ENCODE measurements at places on chromosomes 1 and 21.
A peak's percentile ranks its signal among the peaks of the same experiment; 100 is the strongest.

DNA sequence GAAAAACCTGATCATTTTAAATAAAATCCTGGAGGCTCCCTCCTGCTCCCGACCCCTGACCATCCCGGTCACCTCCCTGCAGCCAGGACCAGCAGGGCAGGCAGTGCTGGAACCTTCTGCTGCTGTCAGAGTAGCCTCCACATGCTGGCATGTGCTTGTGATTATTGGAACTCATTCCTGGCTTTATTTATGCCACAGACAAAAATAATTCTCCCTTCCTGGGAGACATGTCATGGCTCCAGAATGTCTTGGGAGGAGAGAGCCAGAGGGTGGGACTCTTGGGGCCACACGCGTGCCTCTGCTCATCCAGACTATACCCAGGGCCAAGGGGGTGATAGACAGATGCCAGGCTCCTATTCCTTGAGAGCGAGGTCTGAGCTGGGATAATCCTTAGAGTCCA lies 183.6 kb upstream of the RAB4A start:
- no peak for DNase-seq

GRCh38 chr1:109984190-109984455 lies 442 bp upstream of the AHCYL1 start:
- no peak for DNase-seq

DNA sequence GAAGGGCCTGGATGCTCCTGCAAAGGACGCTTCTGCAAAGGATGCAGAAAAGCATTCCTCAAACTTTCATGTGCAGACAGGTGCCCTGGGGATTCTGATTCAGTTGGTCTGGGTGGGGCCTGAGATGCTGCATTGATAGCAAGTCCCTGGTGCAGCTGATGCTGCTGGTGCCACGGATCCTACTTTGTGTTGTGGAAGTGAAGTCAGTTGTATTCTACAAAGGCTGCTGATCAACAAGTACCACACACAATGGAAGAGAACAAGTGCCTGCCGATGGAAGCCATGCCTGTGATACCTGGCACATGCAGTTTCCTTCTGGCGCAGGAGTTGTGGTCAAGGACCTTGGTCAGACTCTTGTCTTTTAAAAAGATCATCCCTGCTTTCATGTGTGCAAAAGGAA lies 478.8 kb downstream of the CAMTA1 start:
- no peak for DNase-seq

GRCh38 chr1:155174324-155175280 lies 953 bp downstream of the TRIM46 start:
- peak; percentile 71 for DNase-seq

- DNase-seq = no peak
Observed at GRCh38 chr21:34762786-34763185, 94.0 kb downstream of the CLIC6 start.

DNA sequence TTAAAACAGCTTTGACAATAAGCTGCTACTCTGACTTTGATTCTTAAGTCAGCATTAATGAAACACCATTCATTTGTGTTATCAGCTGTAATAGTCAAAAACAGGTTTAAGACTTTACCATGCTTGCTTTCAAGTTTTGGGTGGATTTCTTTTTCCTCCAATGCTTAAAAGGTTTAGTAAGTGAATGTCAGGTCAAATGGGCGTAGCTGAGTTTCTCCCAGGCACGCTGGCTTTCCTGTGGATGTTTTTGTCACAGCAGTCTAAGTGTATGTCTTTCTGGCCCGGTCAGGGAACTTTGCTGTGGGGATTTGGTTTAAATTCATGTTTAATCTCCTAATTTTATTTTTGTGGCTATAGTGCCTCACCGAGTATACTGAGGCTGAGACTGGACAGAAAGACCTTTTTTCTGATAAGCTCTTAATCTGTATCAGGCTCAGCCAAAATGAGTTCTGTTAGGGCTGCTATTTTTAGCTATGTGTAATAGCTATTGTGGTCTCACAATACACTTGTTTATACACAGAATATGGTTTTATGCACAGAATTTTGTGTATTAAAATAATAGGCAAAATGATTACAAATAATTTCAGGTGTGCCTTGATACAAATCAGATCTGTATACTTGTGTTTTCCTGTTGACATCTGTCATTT lies 292.8 kb downstream of the DISC1 start:
- no peak for DNase-seq

DNA sequence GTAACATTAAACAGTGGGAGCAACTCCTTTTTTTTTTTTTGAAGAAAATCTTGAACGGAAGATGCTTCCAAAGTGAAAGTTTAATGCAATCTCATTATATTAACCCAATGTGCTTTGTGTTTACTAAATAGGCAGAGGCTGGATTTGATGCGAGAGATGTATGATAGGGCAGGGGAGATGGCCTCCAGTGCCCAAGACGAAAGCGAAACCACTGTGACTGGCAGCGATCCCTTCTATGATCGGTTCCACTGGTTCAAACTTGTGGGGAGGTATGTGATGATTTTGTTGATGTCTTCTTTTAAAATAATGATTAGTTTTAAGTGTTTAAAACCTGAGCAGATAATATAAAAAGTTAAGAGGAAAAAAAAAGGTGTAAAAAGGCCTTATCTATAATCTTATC lies 74.2 kb upstream of the PGD start:
- peak; percentile 22 for DNase-seq

DNA sequence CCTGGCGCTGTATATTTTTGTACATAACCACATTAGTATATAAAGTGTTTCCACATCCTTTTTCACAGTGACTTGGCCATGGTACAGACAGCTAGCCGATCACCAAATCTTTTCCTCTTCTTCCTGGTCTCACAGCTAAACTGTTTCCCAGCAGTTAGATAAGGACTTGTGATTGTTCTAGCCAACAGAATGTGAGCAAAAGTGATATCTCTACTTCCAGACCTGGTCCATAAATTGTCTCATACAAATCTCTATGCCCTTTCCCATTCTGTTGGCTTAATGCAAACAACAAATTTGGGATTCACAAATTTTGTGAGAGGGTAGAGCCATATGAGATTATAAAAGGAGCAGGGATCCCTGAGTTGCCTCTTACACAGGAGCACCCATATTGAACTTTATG lies 19.5 kb downstream of the PAFAH2 start:
- DNase-seq = no peak

- no peak for DNase-seq
Observed at GRCh38 chr1:11729498-11730428, 6.2 kb upstream of the AGTRAP start.

- DNase-seq = no peak
Observed at GRCh38 chr1:43135857-43136781, 36.0 kb downstream of the EBNA1BP2 start.

DNA sequence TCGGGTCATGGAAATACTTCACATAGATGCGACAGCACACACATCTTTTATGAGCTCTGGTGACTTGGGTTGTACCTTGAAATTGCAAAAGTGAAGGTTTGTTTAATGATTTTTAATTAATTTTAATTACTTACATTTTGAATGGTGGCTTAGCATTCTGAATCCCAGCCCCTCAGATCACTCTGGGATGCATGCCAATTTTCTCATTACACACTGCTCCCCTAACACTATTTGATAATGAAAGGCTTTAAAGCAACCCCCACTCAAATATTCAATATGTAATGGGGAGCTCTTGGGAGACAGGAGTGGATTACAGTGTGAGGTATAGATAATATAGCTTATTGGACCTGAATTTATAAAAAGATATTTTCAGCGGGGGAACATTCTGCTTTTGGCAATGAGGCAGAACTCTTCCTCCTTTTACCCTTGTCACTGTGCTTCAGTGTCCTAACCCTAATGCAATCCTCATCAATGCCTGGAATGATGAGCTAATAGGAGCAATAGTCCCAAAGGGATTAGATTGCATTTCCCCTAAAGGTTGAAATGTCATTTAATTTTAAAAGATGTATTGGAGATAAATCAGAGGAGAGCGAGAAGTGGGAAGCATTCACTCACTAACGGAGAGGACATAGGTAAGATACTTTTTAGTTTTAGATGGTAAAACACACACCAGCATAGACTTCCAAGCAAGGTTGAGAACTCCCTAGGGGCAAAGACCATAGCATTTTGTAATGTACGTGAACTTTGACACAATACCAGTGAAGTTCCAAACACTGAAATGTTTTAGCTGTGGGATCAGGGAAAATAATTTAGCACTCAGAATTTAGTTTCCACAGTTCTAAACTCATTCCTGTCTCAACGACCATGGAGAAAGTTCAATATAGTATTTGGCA lies 384.1 kb upstream of the PLXNA2 start:
- DNase-seq = no peak

DNA sequence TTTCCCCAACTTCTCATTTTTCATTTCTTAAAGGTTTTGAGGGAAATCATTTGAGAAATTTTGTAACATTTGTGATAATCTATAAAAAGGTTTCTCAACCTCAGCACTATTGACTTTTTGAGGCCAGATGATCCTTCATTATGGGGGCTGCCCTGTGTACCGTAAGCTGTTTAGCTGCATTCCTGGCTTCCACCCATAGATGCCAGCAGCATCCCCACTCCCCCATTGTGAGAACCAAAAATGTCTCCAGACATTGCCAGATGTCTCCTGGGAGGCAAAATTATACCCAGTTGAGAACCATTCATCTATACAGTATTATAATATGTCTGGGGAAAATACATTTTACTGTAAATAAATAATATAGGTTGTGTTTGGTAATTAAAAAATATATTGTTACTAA lies 146.0 kb downstream of the PBX1 start:
- DNase-seq = no peak

DNA sequence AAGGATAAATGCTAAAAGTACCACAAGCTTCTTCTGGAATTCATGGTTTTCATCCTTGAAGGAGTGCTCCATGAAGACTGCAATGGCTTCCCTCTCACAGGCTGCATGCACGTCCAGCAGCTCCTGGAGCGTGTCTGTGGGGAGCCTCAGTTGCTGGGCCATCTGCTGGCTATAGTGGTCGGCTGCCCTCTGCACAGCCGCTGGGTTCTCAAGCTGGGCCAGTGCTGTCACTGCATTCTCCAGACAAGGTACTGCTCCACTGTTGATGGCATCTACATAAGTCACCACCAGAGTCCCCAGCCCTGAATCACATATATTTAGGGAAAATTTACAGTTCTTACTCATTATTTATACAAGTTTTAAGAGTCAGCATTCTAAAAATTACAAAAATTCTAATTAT lies 8.7 kb downstream of the GBP4 start:
- DNase-seq = no peak

GRCh38 chr1:32540605-32541004 lies 1.4 kb downstream of the ZBTB8A start:
- no peak for DNase-seq

- peak; percentile 78 for DNase-seq
Observed at GRCh38 chr1:101293461-101294051, 56.7 kb downstream of the S1PR1 start.

GRCh38 chr1:29962336-29962735 lies 726.0 kb downstream of the PTPRU start:
- DNase-seq = no peak

GRCh38 chr1:27253596-27253995 lies 19.2 kb downstream of the WDTC1 start:
- no peak for DNase-seq

GRCh38 chr1:91020486-91020885 lies 1.3 kb downstream of the ZNF644 start:
- DNase-seq = no peak

GRCh38 chr1:147171399-147172167 lies 687 bp downstream of the PRKAB2 start:
- no peak for DNase-seq

- no peak for DNase-seq
Observed at GRCh38 chr1:110150330-110151174, at the start of gene SLC6A17. Gene SLC6A17 (plus strand): TSS chr1:110150494. CDS start chr1:110166930, 16,436 bp downstream.

GRCh38 chr1:43052786-43053439 lies 94.2 kb upstream of the SLC2A1 start:
- DNase-seq = no peak

DNA sequence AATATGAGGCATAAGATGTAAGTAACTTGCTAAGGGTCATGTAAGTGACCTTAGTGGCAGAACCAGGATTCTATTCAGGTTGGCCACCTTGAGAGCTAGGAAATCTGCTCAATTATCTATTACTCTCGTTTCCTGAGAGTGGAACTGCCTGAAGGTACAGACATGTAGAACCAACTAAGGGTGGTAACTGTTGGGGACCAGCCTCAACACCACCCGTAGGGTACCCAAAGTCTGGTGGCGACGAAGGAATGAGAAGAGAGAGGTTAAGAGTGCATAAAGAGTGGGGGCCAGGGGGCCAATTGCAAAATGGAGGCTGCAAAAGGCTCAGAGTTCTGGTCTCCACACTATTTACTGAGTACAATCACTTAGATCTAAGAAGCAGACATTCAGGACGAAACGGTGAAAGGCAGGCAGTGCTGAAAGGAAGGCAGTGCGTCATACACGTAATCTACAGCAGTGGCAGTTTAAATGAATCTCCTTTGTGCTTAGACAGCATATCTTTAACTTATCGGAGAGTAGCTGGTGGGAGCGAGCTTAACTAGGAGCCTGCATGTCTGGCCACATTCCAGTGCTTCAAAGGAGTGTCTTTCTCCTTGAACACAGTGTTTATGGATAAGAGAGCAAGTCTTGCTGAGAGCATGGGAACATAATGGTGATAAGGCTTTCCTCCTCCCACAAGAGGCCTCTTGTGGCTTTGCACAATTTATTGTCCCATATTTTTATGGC lies 25.0 kb downstream of the SRSF4 start:
- DNase-seq = no peak

- no peak for DNase-seq
Observed at GRCh38 chr1:209989525-209989924, 51.5 kb downstream of the SYT14 start.

DNA sequence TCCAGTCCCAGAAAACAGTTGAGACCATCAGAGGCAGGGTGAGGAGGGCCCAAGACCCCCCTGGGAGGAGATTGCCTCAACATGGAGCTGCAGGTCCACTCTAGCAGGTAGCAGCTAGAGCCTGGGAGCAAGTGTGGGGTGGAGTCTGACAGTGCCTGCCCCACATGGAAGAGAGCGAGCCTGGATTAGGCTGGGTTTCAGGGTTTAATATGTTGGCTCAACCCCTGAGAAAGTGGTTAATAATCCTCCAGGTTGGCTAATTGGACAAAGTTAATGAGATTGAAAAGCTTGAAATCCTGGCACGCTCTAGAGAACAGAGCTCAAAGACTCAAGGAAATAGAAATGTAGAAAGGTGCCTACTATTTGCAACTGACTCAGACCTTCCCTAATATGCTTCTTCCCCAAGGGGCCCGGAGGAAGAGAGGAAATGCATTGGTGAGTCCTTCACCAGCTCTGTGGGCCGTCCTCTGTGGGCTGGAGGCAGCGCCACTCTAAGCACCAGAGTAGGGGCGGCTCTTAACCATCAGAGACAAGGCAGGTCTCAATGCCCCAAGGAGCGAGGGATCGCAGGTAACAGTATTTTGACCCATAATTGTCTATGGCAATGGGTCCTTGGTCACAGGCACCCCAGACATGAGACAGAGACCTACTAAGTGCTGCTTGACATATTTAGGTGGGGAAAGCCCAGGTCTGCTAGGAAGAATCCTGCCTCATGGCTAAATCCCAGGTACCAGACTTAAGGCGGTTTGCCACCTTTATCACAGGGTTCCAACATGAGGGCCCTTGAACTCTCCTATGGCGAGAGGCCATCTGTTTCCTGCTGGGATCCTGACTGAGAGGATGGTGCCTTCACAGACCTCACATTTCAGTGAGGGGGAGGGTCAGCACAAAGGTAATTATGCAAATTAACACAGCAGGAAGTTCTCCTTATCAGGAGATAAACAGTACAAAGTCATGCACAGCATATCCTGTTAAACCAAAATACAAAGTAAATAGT lies 33.8 kb downstream of the RSPH1 start:
- DNase-seq = no peak
